CD4-positive, CD25-positive, alpha-beta regulatory T cell (primary cell): ENCODE measurements at places on chromosomes 3 and 15. TPM values are rescaled to one million over a fixed set of nuclear protein-coding genes. Genes with fewer than 3 reads are reported as not detected.

GRCh38 chr3:52159503-52159902, 5.3 kb upstream of the POC1A start:
- DNase-seq = no peak

DNA sequence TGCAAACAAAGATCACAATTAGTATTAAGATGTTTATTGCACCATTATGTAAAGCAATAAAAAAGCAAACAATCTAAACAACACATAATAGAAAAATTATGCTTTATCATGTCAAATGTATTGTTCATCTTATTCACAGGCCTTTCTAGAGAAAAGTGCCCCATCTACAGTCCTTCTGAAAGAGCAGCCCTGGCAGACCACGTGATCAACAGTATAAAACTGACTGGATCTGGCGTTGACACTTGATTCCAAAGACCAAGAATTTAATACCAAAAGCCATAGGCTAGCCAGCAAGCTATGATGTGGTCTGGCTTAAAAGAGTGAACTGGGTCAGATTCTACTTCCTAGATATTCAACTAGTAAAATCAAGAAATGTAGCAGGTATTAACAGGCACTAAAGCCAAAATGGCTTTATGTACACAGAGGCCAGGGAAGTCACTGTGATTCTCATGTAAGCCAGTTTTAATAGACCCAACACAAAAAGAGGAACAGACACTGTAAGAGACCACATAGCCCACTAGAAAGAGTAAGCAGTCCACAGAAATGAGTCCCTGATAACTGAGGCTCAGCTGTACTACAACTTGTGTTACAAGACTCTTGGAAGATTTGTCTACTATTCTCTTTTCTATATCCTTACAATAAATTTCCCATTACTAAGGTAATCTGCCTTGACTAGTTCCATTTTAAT, 32.5 kb downstream of the DMXL2 start:
- DNase-seq = no peak

DNA sequence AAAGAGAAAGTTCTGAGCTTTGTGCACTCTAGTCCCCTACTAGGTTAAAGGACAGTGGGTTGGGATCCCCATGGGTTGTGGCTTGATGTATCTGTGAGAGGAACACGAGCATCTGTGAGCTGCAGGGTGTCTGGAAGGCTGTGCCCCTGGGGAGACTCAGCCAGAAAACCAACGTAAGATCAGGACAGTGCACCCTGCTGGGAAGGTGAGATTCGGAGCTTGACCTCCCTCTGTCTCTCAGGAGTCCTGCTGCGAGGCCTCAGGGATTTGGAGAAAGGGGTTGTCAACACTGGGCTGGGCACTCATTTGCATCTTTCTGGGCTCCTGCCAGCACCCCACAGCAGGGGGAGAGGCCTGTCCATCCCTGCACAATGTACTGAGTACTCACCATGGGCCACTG, 15.2 kb downstream of the ANKRD63 start:
- no peak for DNase-seq

DNA sequence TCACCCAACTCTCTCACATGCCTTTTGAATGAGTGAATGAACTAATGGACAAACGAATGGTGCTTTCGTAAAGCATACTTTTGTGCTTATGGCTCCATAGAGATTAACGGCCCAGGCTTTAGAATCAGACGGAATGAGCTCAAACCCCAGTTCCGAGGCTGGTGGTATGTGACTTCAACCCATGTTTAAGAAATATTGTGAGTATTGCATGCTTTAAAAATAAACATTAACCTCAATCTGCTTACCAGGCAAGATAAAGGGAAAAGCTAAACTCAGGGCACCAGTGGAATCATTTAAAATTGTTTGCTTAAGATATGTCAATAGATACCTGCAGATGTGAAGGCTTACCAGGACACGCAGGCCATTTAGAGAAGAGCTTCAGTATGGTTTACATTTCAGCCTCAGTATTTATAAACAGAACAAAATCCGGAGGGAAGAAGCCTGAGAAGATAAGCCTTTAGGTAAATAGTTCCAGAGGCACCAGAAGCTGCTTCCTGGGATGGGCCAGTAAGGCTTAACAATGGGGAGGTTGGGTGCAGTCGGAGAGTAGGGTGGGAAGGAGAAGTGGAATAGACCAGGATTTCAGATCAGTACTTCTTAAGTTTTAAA, 186.4 kb downstream of the ADAMTS9 start:
- DNase-seq = no peak

DNA sequence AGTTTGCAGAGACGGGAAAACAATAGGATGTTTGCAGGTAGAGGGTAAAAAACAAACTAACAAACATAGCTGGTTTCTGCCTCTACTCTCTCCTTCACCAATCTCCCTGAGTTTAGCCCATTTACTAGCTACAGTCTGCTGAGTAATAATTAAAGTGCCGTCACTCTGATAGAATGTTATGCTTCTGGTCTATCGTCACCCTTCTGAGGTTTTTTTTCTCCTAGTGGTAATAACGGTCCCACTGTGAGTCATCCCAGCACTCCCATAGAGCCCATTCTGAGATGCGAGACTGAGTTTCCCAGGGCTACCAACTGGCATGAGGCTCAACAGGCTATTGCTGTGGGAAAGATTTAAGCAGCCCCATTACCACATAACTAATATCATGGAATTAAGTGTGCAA, 56.4 kb downstream of the PLAAT1 start:
- DNase-seq = no peak

DNA sequence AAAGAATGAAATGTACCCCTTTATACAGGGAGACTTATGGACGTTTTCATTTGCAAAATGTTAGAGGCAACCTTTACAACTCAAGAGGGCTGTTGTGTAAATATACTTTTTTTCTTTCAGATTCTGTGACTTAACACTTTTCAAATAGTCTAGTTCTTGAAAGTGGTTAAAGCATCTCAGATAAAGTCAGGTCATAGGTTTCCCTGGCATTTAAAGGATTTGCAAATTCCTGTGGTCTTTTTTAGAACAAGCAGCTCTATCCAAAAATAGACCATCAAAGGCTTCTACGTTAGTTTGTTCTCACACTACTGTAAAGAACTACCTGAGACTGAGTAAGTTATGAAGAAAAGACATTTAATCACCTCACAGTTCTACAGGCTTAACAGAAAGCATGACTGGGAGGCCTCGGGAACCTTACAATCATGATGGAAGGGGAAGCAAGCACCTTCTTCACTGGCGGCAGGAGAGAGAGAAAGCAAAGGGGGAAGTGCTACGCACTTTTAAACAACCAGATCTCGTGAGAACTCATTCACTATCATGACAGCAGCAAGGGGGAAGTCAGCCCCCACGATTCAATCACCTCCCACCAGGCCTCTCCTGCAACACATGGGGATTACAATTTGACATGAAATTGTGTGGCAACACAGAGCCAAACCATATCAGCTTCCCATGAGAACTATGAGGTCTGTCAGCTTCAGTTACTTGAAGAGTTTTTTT, 23.3 kb upstream of the GABRR3 start:
- no peak for DNase-seq

DNA sequence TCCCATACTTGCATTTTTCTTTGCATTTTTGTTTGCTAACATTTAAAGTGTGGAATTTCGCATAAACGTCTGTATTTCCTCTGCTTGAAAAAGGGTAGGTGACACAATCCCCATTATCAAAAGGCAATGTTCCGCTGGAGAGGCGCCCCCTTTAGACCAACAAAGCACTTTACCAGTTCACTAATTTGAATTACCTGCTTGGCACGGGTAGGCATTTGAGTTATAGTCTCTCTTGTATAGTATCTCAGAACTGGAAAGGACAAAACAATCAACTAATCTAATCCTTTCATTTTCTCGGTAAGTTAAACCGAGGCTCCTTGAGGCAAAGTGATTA, 775 bp upstream of the CCDC39 start:
- DNase-seq = peak; percentile 23

- DNase-seq = no peak
Observed at GRCh38 chr3:94587291-94587690, 524.4 kb downstream of the NSUN3 start.

DNA sequence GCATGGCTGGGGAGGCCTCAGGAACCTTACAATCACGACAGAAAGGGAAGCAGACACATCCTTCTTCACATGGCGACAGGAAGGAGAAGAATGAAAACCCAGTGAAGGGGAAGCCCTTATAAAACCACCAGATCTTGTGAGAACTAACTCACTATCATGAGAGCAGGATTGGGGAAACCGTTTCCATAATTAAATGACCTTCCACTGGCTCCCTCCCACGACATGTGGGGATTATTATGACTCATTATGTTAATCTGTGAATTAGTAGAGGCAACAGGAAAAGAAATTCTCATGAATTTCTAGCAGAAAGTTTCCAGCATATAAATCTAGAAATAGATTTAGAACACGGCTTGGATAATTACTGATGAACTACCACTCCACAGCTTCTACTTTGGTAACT, 937.3 kb downstream of the ROBO1 start:
- no peak for DNase-seq

- DNase-seq = no peak
Observed at GRCh38 chr15:77540312-77541060, 92.2 kb downstream of the LINGO1 start.

The TMEM158 gene
- 0.57 TPM for total RNA-seq

The SLC9A9 gene
- 47.6 TPM for total RNA-seq
